ENCODE measurements at places on chromosomes 11 and 22.
A peak's percentile ranks its signal among the peaks of the same experiment; 100 is the strongest.

- DNase-seq = no peak
These were observed at the start of gene KCNA4 for GRCh38 chr11:30016588-30017363. TSS of gene KCNA4 (minus strand) at chr11:30017030. CDS start at chr11:30012678, 4,352 bp downstream.

GRCh38 chr22:32073262-32073661 is 30.2 kb downstream of the SLC5A1 start:
- DNase-seq = no peak

DNA sequence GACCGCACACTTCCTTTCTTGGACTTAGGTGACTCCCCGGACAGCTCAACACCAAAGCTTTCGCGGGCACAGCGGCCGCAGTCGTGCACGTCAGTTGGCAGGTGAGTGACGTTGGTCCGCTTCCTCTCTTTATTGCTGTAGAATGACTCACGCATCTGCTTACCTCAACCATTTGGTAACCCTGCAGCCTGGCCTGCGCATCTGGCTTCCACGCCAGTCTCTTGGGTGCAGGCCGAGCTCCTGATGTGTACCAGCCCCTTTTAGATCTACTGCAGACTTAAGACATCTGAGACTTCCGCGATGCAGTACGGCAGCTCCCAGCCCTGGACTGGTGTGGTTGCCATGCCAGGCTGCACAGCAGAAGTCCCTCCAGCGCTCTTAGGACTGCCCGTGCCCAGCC is 12.4 kb upstream of the TRMU start:
- DNase-seq = no peak

- peak; percentile 19 for DNase-seq
These were observed 10.3 kb upstream of the TSSC4 start for GRCh38 chr11:2390091-2390724.
